Stimulated activated CD4-positive, alpha-beta T cell treated with anti-CD3 and anti-CD28 coated beads, Interleukin-15, amount 100 ng/mL, for 48 hours (primary cell): ENCODE measurements at places on chromosomes 2 and 18.

DNA sequence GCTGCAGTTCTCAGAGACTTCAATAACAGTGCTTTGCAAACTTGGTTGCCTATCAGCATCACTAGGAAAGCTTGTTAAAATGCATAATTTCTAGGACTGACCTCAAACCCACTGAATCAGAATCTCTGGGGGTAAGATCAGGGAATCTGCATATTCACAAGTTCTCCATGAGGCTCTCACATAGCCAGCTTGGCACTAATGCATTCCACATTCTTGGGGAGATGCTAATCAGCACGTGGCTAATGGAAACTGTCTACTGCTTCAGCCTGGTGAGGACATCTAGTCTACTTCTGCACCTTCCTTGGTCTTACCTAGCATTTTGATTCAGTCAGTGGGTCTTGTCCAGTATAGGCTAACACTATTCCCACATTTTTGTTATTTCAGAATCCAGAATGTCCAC is 56.3 kb downstream of the RBKS start:
- DNase-seq: no peak

DNA sequence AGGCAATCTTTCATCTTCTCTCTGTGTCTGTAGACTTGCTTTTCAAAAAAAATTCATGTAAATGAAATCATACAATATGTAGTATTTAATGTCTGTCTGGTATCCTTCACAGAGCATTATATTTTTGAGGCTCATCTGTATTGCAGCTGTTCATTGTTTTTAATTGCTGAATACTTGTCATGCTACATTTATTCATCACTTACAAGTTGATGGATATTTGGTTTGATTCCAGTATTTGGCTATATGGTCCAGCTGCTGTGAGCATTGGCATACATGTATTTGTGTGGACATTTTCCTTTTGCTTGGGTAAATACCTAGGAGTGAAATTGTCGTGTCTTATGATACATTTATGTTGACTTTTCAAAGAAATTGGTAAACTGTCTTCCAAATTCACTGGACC is 441.4 kb downstream of the DCDC2C start:
- no peak for DNase-seq

- DNase-seq: no peak
Observed at GRCh38 chr2:42224422-42225067, 55.4 kb downstream of the EML4 start.

- no peak for DNase-seq
Observed at GRCh38 chr2:162067596-162067995, 6.4 kb downstream of the DPP4 start.

DNA sequence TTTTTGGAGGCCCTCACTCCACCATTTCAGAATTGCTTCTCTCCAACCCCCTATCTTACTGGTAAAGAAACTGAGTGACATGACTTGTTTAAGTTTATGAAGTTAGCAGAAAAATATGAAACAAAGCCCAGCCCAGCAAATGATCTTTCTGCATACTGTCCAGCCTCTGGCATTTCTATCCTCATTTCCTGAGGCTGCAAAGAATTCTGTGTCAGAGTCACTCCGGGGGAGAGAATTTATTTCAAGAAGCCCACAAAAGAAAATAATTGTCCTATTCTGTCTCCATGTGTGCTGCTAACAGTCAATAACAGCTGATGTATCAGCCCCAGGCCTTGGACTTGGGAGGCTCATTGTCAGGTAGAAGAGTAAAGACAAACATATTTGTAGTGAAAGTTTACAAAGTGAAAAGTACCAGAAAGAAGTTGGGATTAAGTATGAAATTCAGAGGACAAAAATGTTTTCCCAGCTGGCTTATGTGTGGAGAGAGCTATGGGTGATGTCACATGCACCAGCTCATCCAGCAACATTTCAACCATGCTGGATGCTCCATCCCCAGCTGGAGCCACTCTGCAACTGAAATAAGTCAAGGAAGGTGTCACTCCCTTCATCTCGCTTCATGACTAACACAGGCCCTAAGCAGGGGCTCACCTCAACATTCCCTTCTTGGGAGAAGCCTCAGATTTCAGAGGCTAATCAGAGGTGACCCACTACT is 42.3 kb downstream of the TRABD2A start:
- DNase-seq: no peak

DNA sequence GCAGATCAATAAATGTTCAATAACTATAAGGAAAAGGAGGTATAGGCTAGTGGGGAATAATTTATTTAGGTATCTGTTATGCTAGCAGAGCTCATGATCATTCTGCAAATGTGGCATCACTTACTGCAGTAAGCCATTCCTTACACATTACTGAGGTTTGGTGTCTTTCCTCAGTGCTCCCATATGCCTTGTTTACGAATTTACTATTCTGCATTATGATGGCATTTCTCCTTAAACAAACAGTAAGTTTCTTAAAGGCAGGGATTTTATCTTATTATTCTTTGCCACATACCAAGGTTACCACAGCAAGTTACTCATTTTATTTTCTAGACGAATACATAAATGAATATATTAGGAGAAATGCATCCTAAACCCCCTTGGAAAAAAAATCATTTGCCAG is 88.4 kb downstream of the DSEL start:
- DNase-seq: no peak

DNA sequence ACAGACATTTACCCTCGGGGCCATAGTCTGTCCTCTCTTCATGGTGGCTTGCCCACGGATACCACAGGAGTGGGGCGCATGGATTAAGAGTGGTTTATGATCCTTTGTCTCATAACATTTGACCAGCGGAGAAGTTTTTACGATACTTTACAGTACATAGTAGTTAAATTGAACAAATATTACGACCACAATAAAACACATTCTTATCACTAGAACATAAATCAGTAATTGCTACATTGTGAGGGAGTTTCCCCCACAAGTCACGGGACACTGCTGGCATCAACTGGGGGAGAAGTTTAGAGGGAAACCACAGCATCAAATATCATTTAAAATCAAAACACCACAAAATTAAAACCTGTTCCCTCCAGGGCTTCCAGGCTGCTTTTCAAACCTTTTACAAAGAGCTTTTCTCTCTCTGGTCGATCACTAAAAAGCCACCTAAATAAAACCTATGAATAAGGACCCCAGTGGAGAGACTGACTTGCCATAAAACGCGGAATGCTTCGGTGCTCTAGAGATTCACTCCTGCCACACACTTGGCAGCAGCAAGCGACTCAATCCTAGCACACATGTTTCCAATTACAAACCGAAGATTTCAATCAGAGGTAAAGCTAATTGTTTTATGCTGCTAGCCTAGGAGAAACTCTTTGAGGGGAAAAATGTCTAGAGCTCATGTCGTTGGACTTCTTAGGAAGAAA is 173.7 kb upstream of the HNRNPA3 start:
- DNase-seq: no peak

DNA sequence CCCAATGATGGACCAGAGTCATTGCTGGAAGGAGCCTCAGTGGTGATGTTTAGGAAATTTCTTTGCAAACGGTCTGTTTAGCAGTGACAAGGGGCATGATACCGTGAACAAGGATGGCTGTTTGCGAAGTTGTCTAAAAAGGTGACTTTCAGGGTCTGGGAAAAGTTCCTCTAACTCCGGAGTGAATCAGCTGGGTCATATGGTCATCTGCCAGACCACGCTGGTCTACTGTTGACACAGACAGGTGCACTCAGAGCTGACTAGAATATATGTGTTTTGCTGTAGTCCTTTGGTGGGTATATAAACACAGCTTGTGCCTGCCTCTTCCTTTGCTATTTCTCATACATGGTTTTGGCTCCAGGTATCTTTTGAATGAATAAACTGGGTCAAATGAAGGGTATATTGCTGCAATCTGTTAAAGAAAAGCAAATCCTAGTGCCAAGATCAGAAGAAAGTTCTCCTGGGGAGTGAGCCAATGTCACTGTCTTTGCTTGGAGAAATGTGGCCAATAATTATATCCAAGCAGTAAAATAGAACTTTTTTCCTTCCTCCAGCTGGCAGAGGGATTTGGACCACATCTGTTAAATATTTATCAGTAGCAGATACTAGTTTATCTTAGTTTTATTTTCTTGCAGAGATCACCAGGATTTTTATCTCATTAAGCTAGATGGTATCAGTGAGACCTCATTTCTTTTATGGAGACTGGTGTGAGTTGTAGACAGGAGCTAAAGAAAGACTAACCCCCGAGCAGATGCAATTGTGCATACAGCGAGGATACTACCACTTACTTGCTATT is 286.0 kb downstream of the TRIB2 start:
- DNase-seq: no peak

GRCh38 chr2:3079466-3079865 is 298.2 kb downstream of the EIPR1 start:
- DNase-seq: no peak

DNA sequence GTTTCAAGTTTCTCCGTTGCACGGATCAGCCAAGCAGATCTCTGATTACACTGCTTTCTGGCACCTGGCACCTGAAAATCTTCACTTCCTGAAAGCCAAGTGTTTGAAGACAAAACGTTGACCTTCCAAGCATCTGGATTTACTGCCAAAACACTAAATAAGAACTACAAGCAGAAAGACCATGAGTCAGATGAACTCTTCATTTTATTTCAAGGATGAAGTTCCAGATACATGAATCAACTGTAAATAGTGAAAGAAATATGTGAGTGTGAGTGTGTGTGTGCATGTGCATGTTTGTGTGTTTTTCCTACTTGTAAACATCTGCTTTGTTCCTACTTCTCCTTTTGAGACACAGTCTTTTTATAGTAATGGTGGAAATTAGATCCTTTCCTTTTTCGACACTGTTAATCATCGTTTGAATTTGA is 60.0 kb upstream of the DTNA start:
- no peak for DNase-seq

- DNase-seq: no peak
Observed at GRCh38 chr2:52365946-52366345, 1334.0 kb upstream of the NRXN1 start.

GRCh38 chr2:149160701-149161217 is 122.3 kb downstream of the LYPD6B start:
- no peak for DNase-seq

- DNase-seq: no peak
Observed at GRCh38 chr2:1446301-1446700, 33.0 kb downstream of the TPO start.

- DNase-seq: no peak
Observed at GRCh38 chr2:227013881-227014280, 150.1 kb downstream of the COL4A4 start.

- no peak for DNase-seq
Observed at GRCh38 chr2:37412231-37412630, 67.8 kb downstream of the QPCT start.

DNA sequence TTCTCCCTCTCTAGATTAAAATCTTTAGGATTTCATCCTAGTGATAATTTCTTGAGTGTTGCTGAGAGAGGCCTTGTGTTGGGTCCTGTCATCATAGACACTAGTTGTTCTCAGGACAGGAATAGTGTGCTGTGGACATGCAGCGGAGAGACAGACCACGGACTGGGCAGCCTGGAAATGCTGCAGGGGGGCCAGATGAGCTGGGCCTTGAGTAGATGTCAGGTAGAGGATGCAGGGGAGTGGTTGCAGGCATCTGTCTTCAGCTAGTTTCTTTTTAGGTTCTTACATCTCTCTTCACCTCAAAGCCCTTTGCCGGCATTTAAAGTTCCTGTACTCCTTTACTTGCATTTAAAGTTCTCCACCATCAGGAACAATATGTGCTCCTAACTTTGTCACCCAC is 42.8 kb downstream of the SP110 start:
- DNase-seq: no peak

GRCh38 chr2:228318218-228318617 is 136.7 kb upstream of the SPHKAP start:
- no peak for DNase-seq

GRCh38 chr2:9971105-9971818 is 19.8 kb downstream of the GRHL1 start:
- DNase-seq: no peak

- no peak for DNase-seq
Observed at GRCh38 chr18:50092245-50092805, 102.6 kb downstream of the MYO5B start.

GRCh38 chr2:68880213-68880612 is 9.0 kb upstream of the BMP10 start:
- DNase-seq: no peak

DNA sequence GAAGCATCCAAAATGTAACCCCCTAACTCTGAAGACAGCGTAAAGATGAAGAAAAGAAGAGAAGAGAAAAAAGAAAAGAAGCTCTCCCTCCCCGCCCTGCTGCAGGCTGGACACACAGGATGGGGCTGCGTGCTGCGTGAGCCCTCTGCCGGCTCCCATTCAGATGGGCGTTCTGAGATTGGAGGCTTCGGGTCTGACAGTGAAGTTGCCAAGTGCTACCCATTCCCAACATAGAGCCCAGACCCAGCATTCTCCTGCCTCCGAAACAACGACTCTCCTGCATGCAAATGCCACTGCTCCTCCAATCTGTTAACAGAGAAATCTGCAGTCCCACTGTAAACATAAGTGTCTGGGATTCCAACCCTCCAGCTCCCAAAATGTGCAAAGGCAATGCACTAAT is 234.9 kb downstream of the BCL11A start:
- no peak for DNase-seq

GRCh38 chr2:31414601-31415241 is at the start of gene XDH:
XDH (minus strand) TSS chr2:31414742; CDS start chr2:31414666, 76 bp downstream.
- no peak for DNase-seq

DNA sequence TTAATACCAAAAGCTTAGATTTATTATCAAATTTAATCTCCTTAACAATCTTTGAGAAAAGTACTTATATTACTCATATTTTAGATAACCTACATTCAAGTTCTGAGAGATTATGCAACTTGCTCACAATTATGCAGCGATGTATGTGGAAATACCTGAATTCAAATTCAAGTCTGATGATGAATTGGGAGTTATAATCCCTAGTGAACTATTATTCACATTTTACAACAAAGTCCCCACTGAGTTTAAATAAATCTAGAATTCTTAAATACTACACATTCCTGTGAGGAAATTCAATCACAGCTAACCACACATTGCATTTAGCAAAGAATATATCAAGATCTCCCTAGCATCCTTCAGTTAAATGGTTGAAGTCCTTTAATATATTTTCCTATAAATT is 278.4 kb downstream of the NOL4 start:
- DNase-seq: no peak

GRCh38 chr2:26989156-26989555 is 18.7 kb downstream of the MAPRE3 start:
- no peak for DNase-seq

DNA sequence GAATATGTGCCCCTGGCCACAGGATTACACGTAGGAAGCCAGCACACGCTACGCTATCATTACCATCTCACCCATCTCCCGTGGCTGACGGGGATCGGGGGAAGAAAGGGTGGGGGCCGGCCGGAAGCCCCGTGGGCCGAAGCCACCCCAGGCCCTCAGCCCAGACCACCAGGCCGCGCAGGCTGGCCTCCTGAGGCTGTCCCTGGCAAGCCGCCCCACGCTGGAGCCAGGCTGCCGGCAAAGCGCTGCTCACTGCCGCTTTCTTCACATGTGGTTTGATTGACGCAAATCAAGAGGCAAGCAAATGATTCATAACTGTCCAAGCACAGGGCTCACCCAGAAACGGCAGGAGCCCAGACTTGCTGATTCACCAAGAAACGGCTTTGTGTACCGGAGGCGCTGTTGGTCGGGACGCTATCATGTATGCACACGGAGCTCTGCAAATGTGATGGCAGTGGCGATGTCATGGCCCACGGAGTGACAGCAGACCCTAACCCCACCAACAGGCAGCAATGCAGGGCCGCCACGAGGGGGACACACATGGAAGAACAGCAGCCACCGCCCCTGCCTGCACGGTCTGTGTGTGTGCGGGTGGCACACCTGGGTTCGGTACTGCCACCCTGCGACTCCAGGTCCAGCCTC is 125.7 kb downstream of the HDAC4 start:
- DNase-seq: peak; percentile 74

GRCh38 chr2:191369034-191369433 is 123.8 kb downstream of the MYO1B start:
- no peak for DNase-seq

- DNase-seq: no peak
Observed at GRCh38 chr2:17574406-17575073, 34.0 kb downstream of the VSNL1 start.
